CD8-positive, alpha-beta memory T cell (primary cell): ENCODE measurements at places on chromosomes 11 and 22.

GRCh38 chr11:17930544-17931125 lies 82.2 kb downstream of the SERGEF start:
- no peak for DNase-seq

DNA sequence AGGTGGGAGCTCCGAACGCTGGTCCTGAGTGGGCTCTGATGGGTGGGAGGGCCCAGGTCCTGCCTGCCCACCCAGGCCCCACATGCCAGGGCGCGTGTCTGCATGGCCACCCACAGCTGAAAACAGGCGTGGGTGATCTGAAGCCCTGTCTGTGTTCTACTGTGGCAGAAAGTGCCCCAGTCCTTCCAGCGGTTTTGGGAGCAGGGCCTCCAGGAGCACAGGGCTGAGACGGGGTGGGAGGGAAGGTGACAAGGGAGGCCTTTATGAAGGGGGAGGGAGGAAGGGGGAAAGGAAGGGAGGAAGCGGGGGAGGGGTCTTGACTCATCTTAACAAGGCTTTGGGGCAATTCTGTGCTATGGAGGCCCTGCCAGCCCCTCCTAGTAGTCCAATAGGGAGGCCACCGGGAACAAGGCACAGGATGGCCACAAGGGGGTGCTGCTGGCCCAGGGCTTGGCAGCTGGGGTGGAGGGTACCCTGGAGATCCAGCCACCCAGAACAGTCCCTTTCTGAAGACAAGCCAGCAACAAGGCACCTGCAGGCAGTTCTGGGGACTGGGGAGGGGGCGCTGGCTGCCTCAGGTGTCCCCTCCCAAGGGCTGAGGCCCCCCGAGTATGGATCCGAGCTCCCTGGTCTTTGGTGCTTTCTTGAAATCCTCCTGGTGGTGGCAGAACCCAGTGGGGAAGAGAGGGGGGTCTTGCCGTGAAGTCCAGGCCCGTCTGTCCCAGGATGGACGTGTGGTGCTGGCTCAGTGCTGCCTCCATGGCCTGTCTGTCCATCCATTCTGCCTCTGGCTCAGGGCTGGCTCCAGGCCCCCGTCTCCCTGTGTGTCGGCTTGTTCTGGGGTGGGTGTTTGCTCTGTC lies 6.3 kb upstream of the FADS3 start:
- DNase-seq = peak; percentile 80

DNA sequence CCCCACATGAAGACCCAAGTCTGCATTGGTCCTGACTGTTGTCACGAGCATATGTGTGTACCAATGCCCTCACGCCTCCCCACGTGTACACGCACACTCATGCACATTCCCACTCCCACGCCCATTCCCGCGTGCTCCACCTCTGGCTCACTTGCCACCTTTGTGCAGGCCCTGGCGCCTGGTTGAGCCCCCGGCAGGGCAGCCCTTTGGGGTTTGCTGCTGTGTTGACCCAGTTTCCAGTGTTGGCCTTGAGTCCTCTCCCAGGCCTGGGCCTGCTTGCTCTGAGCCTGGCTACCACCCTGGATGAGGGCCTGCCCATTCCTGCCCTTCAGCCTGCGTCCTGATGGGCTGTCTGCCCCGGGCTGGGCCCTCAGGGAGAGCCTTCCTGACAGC lies 18.2 kb downstream of the PVALB start:
- no peak for DNase-seq

DNA sequence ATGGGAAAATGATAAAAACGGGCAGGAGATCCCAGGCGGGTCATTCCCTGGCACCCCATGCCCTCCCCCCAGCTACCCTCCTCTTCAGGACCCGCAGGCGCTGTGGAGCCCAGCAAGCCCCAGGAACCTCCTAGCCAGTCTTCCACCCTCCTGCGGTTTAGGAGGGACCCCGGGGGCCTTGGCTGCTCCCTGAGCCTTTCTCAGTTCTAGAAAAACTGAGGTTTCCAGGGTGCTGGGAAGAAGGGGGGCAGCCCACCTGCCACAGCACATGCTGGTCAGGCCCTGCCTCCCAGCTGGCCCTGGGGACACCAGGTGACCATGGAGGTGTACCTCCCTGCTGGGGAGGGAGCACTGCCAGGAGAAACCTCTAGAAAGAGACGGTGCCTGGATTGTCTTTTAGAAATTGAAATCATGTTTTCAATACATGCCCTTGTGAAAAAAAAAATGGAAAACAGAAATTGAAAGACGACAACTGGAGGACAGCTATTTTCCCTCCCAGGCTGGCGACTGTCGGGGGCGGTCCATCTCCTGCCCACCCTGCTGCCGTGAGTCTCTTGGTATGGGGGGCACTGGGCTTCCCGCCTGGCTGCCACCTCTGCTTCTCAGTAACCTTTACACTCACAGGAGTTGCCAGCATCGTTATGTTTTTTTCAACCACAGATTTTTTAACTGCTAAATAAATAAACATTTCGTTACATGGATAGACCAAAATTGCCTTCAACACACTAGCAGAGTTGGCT lies 398.5 kb downstream of the TBC1D22A start:
- no peak for DNase-seq

DNA sequence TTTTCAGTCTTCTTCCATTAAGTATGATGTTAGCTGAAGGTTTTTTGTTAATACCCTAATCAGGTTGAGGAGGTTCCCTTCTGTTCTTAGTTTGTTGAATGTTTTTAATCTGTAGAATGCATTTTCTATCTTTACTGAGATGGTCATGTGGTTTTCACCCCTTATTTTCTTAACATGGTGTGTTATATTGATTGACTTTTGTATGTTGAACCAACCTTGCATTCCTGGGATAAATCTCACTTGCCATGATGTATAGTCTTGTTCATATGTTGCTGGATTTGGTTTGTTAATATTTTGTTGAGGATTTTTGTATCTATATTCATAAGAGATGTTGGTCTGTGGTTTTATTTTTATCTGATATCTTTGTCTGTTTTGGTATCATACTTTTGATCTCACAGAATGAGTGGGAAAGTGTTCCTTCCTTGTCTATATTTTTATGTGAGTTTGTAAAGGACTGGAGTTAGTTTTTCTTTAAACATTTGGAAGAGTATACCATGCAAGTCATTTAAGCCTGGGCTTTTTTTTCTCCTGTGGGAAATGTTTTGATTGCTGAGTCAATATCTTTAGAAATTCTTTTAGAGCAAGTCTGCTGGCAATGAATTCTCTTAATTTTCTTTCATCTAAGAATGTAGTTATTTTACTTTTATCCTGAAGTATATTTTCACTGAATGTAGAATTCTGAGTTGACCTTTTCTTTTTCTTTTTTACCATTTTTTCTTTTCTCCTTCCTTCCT lies 5.5 kb upstream of the P4HA3 start:
- no peak for DNase-seq

DNA sequence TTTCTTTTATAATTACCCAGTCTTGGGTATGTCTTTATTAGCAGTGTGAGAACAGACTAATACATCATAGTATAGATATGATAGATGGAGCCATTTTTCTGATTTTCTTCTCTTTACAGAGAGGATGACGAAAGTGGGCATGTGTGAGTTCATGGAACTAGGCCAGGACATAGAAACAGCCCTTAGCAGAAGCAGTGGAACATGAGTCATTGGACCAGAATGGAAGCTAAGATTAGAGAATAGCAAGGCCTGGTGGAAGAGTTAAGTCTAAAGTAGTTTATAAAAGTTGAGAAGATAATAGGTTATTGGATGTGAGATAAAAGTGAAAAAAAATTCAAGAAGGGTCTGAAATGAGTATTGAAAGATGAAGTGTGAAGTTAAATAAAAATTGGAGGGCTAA lies 97.0 kb upstream of the MPPED2 start:
- no peak for DNase-seq

DNA sequence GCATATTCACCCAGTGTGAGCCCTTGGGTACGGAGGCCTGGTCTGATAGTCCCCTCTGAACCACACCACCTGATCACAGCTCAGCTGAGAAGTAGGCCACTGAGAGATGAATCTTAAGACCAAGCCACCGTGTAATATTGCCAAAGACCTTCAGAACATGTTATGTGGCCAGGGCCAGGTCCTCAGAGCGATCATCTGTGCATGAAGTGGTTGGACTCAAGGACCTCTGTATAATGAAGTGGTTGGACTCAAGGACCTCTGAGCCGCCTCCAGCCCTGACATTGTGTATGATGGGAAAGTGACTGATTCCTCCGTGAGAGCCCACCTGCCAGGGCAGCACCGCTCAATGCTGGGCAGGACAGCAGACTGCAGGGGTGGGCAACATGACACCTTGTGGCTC lies 70.2 kb downstream of the TP53I11 start:
- DNase-seq = no peak

GRCh38 chr22:18999008-18999407 lies 62.9 kb upstream of the PRODH start:
- no peak for DNase-seq

- DNase-seq = no peak
Observed at GRCh38 chr11:62575156-62575555, 1.5 kb upstream of the EEF1G start.

DNA sequence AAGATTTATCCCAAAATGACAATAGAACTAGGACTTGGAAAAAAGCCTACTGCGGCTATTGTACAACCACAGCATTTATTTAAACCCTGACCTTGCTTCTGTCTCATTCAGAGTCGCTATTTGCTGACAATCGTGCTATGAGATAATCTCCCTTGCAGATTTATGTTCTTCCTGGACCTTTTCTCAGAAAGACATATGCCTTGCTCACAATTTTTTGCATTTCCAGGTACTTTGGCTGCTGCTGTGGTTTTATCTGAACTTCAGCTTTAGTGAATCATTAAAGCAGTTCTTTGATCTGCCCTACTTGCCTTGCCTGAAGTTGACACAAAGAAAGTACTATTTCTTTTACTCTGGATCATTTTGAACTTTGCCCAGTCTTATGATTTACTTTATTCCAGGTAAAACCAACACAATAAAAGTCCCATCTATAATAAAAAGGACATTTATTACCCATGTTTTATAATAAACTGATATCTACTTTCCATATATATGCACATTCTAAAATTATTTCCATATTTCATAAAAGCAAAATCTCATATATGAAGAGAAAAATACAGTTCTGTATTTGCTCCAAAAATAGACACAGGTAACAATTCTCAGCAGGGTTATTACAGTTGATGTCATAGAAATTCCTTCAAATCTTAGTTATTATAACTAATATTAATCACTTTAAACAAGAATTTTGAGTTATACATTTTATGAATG lies 63.4 kb upstream of the CARD18 start:
- no peak for DNase-seq

- peak; percentile 67 for DNase-seq
Observed at GRCh38 chr11:119356349-119357031, 10.0 kb upstream of the MFRP start.

DNA sequence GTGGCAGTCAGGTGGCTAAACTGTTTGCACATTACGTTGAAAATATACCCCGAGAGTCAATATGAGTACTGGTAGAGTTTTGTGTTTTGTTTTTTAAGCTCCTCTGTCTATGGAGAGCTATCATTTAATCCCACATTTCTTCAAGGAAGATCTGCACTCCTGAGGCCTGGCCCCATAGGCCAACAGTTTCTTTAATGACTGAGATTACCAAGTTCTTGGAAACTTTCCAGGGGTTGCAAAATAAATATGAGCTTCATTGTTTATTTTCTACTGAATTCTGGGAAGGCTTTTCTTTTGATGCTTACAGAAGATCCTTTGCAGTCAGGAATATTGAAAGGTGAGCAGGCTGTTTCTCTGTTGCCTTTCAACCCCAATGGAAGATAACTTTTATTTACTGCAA lies 452.0 kb downstream of the JRKL start:
- no peak for DNase-seq

DNA sequence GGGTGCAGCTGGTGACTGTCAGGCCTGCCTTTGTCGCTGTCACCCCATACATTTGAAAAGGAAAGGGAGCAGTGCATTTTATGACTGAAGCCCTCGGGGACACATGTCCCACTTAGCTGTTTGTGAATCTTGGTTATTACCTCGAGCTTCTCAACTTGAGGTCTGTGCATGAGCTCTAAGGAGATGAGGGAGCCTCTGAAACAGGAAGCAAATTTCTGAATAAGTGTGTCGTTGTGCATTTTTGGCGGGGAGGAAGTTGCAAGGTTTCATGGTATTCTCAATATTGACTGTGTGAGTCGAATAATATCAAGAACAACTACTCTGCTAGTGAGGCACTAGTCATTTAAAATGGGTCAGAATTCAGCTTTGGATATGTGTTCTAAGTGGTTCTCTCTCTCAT lies 149.7 kb upstream of the PLET1 start:
- no peak for DNase-seq

GRCh38 chr11:81190546-81190945 lies 1543.1 kb downstream of the FAM181B start:
- DNase-seq = no peak

DNA sequence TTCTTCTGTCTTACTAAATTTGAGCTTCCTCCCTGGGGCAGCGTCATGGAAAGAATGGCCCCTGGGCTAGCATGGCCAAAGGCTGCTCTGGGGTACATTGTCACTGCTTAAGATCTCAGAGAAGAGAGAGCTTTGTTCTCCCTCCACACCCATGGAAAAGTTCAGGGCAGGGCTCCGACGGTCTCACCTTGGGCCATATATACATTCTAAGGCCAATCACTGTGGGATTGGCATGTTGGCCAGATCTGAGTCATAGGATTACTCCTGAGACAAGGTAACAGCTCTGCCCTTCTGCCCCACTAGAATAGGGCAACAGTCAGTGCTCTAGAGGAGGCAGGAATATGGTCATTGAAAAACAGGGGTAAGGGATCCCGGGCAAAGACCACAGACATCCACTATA lies 56.2 kb downstream of the BUD13 start:
- no peak for DNase-seq

GRCh38 chr11:20099527-20099926 lies 60.7 kb downstream of the DBX1 start:
- no peak for DNase-seq

DNA sequence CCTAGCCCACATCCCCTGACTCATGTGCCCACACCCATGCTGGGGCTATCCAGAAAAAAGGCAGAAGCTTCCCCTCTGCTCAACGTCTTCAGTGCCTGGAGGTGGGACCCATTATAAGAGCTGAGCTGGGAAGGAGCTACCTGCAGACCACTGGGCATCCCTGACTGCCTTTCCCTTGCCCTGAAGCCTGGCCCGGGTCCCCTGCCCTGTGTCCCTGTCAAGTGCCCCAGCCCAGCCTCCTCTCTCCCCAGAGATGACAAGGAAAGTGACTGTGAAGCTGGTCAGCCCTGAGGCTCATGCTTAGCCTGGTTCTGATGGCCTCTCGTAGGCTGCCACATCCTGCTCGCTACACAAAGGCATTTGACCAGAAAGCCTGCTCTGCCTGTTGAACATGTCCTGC lies 140.4 kb downstream of the PARVA start:
- no peak for DNase-seq

DNA sequence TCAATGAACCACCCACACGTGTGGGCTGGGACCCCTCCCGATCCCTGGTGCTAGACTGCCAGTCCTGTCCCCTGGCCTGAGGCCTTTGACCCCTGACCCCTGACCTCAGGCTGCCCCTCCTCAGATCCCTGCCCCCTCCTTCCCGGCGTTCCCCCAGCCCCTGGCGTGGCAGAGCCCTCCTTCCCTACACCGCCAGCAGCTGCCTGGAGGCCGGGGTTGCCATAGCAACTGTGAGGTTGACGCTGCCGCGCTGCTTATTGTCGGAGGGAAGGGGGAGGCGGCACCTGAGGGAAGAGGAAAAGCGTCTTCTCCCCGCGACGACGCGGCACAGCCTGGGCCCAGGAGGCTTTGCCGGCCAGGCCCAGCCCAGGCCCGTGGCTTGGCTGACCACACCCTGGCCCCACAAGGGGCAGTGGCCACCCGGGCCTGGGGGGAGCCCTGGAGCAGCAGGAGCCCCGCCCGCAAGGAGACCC lies 32.6 kb downstream of the SHANK3 start:
- no peak for DNase-seq
